ENCODE measurements at places on chromosomes 12 and 14.

GRCh38 chr14:89466944-89467343 is 49.9 kb upstream of the FOXN3 start:
- DNase-seq, result no peak

DNA sequence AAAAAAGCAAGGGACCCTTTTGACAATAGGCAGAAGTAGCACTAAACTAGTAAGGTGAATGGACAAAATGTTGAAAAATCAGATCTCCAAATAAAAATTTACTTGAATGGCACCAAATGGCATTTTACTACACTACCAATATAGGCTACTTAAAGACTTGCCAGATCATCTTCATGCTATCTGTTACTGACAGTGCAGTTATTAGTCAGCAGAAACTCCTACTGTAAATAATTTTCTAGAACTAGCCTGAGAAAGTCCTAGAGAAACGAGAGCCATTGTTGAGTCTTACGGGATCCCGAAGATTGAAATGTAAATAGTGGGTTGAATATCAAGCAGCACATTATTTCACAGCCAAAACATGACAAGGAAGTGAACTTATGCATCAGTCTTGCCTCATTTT is 350.3 kb downstream of the SEC23A start:
- DNase-seq, result no peak

DNA sequence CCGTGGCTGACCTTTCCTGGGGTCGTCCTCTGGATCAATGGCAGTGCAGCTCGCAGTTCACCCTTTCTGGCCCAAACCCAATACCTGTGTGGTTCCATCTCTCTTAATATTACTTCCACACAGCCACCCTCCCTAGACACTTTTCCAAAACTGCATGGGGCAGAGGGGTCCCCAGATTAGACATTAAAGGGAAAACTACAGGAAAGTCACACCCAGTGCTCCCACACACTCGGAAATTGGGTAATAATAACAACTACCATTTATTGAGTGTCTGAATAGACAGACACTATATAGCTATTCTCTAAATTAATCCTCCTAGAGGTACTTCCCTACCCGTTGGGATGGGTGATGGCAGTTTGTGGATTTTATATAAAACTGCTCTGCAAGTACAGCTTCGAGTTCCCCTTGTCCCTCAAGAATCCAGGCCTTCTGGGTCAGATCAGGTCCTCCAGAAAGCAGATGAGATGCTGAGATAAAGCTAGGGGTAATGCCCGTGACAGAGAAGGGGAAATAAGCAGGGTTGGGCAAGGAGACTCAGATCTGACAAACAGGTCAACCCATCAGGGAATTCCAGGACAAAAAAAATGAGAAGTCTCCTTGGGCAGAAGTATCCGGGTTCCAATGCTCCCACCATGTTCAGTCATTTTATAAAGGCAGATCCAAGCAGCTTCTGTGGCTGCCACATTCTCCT is 795 bp upstream of the PXN start:
- DNase-seq, result no peak

DNA sequence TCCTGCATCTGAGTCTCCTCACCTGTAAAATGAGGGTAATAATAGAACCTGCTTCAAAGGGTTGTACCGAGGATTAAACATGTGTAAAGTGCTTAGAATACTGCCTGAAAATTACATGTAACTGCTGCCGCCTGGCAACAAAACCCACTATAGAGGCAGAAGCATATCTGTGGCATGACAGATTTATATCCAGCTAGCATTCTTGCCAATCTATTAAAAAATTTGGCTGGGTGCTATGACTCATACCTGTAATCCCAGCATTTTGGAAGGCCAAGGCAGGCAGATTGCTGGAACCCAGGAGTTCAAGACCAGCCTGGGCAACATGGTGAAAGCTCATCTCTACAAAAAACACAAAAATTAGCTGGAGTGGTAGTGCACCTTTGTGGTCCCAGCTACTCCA is 16.4 kb upstream of the KSR2 start:
- no peak for DNase-seq

- DNase-seq, result no peak
Observed at GRCh38 chr12:122062832-122063693, 15.5 kb upstream of the MLXIP start.

- DNase-seq, result no peak
Observed at GRCh38 chr14:22569106-22569736, 19.8 kb downstream of the DAD1 start.

DNA sequence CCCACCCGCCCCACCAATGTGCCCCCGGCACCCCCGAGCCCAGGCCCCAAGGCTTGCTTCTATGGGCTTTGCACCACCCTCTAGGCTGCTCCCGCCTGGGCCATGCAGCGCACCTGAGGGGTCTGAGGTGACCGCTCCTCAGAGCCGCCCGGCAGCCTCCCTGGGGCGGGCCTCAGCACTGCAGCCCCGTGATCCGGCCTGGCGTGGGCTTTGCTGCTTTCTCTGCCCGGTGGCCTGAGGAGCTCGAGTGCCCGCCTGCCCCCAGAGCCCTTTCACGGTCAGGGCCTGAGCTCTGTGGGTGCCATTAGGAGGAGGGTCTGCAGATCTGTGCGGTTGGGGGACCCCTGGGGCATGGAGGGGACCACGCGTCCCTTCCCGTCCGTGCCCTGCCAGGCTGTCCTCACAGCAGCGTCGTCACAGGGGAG is 6.2 kb downstream of the MTA1 start:
- no peak for DNase-seq

GRCh38 chr12:87311206-87311605 is 718.0 kb downstream of the C12orf50 start:
- no peak for DNase-seq

GRCh38 chr12:62931477-62931876 is 3.5 kb downstream of the PPM1H start:
- no peak for DNase-seq

GRCh38 chr12:47862881-47863280 is 41.9 kb downstream of the VDR start:
- no peak for DNase-seq

DNA sequence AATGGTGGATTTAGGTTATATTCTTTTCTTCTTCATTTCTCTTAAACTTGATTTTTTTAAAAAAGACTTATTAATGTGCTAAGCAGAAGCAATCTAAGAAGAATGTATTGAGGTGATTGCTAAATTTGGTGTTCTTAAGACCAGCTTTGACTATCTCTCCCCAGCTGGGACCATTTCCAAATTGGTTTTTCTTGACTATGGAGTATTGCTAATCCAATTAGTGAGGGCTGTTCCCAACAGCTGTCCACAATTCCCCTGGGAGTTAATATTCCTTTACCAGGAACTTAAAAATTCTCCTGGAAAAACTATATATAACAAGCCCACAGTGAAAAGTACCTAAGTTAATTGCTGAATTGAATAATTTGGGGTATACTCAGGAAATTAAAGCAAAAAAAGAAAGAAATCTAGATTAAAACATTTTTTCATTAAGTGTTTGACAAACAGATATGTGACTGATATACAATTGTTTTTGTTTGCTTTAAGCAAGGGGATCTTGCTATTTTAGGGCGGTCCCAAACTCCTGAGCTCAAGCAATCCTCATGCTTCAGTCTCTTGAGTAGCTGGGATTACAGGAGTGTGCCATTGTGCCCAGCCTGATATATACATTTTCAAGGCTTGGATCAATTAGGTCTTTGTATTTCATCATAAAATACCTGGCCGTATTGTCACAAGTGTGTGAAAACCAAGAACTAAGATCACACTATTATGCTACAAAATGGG is 105.0 kb downstream of the FAR2 start:
- no peak for DNase-seq

DNA sequence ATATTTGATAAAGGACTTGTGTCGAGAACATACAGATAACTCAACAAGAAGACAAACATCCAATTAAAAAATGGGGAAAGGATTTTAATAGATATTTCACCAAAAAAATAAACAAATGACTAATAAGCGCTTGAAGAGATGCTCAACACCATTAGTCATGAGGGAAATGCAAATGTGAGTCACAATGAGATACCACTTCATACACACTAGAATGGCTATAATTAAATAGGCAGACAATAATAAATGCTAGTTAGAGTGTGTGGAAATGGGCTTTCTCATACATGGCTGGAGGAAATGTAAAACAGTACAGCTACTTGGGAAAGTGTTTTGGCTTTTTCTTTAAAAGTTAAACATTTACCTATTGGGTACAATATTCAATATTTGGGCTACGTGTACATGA is 34.8 kb downstream of the DLK1 start:
- DNase-seq, result no peak

- DNase-seq, result no peak
Observed at GRCh38 chr12:124391340-124392261, 96.7 kb downstream of the RFLNA start.

DNA sequence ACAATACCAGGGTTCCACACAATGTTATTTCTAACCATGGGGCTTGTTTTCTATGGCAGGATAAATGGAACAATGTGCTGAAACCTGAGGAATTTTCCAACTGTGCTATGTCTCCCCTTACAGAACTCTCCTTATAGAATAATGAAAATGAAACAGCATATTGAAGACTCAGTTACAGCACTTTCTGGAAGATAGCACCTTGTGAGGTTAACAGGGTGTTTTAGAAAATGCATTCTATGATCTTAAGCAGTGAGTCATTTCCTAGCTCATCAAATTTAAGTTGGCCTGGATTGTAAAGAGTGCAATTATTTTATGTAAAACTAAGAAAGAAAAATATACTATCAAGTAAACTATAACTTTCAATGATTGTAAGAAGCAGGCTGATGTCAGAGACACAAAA is 60.1 kb upstream of the CNTN1 start:
- no peak for DNase-seq

DNA sequence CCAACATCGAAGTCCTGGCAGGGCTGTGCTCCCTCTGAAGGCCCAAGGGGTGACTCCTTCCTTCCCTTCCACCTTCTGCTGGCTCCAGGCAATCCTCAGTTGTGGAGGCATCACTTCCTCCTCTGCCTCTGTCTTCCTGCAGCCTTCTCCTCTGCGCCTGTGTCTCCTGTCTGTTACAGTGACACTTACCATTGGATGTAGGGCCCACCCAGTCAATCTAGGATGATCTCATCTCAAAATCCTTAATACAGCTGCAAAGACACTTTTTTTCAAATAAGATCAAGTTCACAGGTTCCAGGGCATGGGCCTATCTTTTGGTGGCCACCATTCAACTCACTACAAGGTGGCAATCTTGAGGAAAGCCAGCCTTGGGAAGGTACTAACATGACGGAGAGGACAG is 155.1 kb downstream of the ESRRB start:
- DNase-seq, result no peak

DNA sequence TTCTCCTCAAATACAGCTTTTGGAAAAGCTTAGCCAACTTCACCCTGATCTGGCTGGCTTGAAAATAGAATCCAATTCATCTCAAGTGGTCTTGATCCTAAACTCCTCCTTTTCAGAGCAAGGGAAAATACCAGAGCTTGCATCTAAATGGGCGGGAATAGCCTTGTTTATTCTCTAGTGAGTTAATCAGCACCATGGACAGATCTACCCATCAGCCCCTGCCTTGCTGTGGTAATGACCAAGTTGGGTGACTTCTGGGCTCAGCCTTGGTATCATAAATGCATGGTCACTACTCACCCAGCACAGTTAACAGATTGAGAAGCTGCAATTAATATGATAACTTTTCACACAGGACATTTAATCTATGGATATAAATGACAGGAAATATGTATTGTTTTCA is 196.6 kb downstream of the GLT1D1 start:
- DNase-seq, result no peak

- DNase-seq, result no peak
Observed at GRCh38 chr12:93033948-93034347, 104.9 kb upstream of the EEA1 start.

GRCh38 chr12:113142173-113142885 is 6.8 kb upstream of the RASAL1 start:
- no peak for DNase-seq

- DNase-seq, result no peak
Observed at GRCh38 chr14:22510527-22511110, 78.4 kb downstream of the DAD1 start.

GRCh38 chr14:37787879-37788494 is 192.6 kb downstream of the TTC6 start:
- DNase-seq, result no peak

DNA sequence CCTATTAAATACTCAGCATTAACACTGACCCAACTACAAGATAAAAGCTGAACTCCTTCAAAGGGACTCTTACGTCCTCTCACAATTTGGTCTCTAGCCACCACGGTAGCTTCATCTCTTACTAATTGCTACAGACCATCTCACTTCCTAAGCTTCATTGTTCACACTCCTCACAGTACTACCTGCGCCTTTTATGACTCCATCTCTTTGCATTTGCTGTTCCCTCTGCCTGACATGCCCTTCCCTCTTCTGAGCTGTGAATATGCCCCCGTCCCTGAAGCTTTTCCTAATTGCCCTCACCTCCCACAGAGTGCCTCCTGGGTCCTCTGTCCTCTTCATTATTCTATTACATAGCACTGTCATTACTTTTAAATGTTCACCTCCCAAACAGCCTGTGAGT is 2.5 kb downstream of the EEA1 start:
- DNase-seq, result no peak

Measured in forelimb muscle (tissue), 1 donor.